ENCODE measurements at places on chromosomes 7 and 10.

GRCh38 chr7:145219461-145219860 lies 383.6 kb upstream of the TPK1 start:
- DNase-seq, result no peak

DNA sequence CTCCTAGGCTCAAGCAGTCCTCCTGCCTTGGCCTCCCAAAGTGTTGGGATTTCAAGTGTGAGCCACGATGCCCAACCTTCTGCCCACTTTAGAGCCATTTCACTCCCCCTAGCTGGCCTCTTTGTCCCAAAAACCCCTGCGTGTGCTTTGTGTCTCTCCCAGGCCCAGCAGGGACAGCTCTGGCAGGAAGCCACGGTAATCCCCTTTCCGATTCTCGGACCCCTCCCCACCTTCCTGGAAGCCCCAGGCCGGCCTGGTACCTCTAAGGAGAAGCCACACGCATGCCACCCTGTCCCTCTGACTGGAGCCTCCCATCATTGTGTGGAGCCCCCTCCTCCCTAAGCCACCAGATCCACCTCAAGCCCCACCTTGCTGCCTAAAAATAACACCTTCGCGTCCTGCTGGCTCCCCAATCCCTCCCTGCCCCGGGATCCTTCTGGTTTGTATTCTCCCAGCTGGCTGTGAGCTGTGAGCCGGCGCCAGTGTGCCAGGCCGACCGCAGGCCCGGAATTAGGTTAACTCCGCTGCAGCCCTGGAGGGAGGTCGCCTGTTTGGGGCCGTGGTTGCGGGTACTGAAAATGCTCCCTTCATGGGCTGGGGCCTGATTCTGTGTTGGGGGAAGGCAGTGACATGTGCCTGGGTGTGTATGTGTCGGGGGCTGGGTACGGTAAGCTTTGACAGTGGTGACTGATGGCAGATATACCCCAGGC lies 16.4 kb upstream of the SRRM3 start:
- DNase-seq, result peak; percentile 16

DNA sequence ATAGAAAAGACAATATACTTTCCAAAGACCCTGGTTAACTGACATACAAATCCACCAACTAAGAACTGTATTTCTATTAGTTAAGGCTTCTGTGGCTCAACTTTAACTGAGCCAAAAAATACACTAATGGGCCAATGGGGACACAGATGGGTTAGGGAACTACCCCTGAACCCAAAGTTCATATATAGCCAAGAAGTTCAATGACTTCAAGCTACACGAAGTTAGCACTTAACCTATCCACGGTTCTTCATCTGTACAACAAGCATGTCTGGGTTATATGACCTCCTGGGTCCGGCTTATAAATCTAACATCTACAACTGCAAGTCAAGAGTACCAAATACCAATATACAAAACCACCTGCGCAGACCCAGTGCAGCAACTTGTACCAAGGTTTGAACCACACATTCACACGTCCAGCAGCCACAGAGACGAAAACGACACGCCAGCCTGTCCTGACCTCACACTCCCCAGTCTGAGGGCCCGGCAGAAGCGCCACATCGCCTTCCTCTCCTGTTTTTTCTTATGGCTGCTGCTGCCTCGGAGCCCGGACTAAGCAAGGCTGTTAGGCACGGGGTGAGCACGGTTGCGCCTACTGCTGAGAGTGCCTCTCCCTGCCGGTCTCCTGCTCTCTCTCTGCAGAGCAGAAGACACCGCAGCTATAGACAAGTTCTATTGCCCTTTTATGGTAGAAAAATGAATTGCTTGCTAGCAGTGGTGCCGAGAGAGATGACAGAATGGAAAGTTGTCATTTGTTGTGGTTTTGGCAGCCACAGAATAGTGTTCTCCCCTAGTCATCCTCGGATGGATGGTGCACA lies 86.3 kb downstream of the RNF216 start:
- no peak for DNase-seq

DNA sequence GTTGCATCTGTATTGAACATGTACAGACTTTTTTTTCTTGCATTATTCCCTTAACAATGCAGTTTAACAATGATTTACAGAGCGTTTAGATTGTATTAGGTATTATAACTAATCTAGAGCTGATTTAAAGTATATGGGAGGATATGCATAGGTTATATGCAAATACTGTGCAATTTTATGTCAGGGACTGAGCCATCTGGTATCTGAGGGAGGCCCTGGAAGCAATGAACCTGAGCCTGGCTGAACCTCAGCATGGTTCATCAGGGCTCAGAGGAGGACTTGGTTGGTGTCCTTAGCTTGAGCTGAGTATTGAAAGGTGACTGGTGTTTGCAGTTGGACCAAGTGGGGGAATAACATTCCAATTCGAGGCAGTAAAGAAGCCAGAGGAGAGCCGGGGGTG lies 4.8 kb downstream of the ADCK2 start:
- DNase-seq, result no peak

- peak; percentile 52 for DNase-seq
These were observed 47.9 kb downstream of the MKI67 start for GRCh38 chr10:128078136-128078969.

GRCh38 chr10:23481363-23481961 lies 42.6 kb downstream of the OTUD1 start:
- DNase-seq, result no peak

DNA sequence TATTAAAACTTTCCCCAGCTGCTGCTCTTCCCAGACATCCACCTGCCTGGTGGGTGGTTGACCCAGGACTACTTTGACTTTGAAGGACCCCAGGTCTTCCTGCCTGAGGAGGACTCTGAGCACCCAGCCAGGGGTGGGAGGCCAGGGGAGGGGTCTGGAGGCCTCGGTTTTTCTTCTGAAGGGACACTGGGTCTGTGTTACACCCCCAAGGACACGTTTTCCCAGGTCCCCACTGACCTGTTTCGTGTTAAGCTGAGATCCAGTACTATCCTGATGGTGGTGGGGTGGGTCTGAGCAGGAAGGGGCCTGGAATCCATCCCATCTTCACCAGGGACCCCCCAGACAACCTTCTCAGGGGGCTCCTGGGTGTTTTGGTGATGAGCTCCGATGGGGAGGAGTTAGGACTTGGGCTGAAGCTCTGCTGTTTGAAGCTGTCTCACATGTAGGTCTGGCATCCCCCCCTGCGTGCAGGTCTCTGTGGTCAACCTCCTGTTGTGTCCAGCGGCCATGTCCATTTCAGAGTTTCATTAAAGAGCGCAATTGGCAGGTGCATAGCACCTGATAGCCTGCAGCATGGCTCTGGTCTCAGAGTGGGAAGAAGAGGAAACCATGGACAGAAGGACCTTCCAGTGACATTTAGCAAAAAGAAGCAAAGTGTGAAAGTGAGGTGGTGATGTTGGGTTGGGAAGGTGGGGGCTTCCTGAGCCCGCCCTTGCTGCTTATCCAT lies 3.5 kb downstream of the JAKMIP3 start:
- no peak for DNase-seq

GRCh38 chr10:116800286-116800929 lies 48.9 kb upstream of the ENO4 start:
- DNase-seq, result no peak

DNA sequence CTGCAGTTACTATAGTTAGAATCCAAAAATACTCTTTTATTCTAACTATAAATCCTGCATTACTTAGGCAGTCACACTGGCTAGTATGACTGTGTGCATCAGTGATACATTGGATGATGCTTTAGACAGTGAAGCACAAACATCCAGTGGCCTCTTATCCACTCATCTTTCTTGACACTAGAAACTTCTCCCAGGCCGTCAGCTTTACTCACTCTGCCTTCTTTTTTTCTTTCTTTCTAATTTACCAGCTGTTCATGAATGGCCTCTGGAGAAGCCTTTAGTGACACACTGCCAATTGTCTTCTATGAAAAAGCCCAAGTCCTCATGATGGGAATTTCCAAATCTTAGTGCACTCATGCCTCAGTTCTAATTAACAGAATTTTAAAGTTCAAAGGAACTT lies 26.2 kb upstream of the C10orf90 start:
- DNase-seq, result no peak

GRCh38 chr10:22631646-22632278 lies 82.6 kb downstream of the PIP4K2A start:
- DNase-seq, result no peak

DNA sequence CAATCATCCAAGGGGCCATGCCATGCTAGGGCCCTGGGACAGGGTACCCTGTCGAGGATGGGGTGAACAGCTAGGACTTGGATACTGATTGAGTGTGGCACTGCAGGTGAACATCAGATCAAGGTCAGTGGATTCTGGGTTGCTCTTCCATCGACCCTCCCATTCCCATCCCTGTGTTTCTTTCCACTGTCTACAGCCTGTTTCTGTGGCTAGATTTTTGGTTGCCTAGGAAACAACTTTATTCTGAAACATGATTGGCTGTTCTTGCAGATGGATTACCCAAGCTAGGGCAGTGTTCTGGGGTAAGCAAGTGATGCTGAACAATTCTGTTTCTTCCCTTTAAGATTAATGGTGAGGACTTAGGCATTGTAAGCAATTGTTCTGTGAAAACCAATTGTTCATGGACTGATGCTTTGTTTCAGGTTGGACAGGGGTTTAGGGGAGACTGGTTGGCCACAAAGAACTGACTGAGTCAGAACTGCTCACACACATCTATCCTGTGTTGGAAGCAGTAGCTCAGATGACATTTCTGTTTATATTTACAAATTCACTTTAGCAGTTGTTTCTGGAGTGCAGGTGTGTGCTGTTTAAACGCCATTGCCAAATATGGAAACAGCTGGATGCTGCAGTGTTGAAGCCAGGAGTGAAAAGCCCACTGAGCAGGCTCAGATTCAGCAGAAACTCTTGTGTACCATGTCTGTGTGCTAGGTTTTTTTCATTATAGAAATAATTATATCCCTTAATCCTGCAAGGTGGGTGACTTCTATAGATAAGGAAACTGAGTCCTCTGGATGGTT lies 102.3 kb upstream of the BTBD16 start:
- DNase-seq, result no peak

DNA sequence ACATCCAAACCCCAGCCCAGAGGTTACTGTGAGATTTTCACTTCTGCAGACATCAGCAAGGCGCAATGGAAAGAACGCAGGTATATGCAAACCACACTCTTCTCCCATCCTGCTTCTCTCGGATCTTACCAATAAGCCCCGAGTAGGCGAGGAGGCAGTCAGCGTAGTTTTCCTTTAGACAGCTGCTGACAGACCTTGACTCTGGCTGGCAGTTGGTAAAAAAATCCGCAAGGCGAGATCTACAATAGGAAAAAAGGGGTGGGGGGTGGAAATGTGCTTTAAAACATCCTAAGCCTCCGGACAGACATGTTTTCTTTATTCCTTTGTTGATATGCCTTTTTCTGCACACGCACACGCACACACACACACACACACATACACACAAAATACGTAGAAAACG lies 176.5 kb downstream of the GFRA1 start:
- peak; percentile 76 for DNase-seq

DNA sequence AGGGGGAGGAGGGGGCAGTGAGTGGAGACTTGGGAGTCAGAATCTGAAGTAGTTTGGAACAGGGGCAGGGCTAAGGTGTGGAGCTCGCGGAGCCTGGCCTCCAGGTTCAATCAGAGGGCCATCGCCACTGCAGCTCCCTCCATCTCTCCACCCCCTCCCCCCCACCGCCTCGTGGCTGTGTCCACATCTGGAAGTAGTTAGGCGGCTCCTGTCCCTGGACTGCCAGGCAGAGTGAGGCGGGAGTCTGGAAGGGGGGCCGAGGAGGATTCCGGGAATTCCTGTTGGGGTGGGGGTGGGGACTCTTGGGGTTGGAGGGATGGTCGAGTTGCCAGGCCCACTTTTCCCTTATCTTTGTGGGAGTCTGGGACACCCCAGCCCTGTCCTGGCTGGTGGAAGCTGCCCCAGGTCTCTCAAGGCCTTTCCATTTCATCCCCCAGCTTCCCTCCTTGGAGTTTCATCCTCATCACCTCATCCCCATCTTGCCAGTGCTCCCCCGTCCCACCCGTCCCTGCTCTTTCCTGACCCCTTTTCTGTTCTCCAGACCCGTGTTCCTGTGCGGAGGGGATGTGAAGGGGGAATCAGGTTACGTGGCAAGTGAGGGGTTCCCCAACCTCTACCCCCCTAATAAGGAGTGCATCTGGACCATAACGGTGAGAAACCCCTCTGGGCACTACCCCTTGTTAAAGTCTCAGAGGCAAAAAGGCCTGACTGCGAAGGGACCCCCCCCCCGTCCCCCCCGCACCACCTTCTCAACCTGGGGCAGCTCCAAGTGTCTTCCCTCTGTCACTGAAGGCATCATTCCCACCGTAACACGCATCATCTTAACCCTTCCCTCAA lies 944 bp downstream of the PCOLCE start:
- DNase-seq, result peak; percentile 68

DNA sequence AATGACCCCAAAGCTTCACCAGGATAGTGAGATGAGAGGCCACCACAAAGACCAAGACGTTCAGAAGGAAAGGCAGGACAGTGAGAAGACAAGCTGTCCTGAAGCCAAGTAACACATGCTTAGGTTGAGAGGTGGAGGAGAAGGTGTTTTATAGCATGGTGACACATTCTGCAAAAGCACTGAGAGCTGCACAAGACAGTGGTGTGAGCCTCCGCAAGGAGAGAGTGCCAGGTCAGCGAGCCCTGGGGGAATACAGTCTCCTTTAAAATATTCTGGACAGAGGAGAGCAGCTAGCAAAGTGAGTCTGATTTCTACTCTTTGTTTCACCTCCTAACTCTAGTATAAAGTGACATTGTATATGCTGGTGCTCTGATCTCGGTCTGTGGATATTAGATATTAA lies 68.0 kb upstream of the VKORC1L1 start:
- no peak for DNase-seq

DNA sequence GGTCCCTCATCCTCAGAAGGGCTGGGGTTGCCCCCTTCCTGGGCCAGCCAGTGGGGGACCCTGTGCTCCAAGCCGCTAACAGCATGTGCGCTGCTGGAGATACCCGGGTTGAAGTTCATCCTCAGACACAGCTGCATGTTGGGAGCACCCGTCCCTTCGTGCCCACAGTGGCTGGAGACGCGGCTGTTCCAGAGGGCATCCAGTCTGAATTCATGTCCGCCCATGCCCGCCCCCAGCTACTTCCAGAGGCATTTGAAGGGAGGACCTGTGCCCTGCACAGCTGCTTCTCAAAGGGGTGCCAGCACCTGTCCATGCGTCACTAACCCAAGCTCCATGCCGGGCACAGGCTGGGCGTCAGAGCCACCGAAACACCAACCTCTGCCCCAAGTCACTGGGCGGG lies 68.1 kb upstream of the ADGRA1 start:
- no peak for DNase-seq

GRCh38 chr10:69449841-69450240 lies 1.4 kb upstream of the TSPAN15 start:
- DNase-seq, result peak; percentile 60

- DNase-seq, result no peak
These were observed 17.5 kb downstream of the RCC1L start for GRCh38 chr7:75055830-75056772.

DNA sequence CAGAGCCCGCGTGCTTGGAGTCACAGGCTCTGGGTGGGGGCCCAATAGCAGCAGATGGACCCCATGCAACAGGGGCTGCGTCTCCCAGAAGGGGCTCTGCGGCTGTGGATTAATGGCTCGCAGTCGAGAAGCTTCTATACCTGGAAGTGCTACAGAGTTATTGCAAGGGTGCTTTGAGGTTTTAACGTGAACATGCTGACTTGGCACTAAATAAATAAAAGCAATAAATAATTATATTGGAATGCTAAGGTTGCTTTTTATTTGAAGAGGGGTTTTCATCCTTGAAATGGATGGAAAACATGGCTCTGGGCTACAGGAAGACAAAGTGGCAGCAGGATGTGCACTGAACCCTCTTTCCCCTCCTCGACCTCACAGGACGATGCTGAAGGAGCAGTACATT lies 122.4 kb downstream of the PAXIP1 start:
- no peak for DNase-seq

- DNase-seq, result no peak
These were observed 90.9 kb downstream of the HIP1 start for GRCh38 chr7:75647709-75648438.

GRCh38 chr10:101939008-101939648 lies 95.5 kb upstream of the KCNIP2 start:
- DNase-seq, result no peak

Data from SJCRH30 (cell line).